ENCODE measurements at places on chromosomes 6 and 20. TPM values are rescaled to one million over a fixed set of nuclear protein-coding genes. Genes with fewer than 3 reads are reported as not detected.

GRCh38 chr20:2210646-2211552, 84.9 kb upstream of the TGM3 start:
- H3K4me1 ChIP-seq, result peaks cover 5% of the 10 kb centered on the region
- peaks cover 12% of the 10 kb centered on the region for H3K27me3 ChIP-seq
- no peak overlapping the region for H3K4me3 ChIP-seq
- no peak overlapping the region for H3K27ac ChIP-seq
- H3K36me3 ChIP-seq, result no peaks in the 10 kb centered on the region

GRCh38 chr20:44962483-44962882, 2.3 kb upstream of the TOMM34 start:
- no peak overlapping the region for H3K27ac ChIP-seq
- H3K27me3 ChIP-seq, result peaks cover 19% of the 10 kb centered on the region
- no peak overlapping the region for H3K4me3 ChIP-seq
- peaks cover 7% of the 10 kb centered on the region for H3K36me3 ChIP-seq
- H3K4me1 ChIP-seq, result peaks cover 8% of the 10 kb centered on the region

Gene OR2J1
- total RNA-seq, result not detected

DNA sequence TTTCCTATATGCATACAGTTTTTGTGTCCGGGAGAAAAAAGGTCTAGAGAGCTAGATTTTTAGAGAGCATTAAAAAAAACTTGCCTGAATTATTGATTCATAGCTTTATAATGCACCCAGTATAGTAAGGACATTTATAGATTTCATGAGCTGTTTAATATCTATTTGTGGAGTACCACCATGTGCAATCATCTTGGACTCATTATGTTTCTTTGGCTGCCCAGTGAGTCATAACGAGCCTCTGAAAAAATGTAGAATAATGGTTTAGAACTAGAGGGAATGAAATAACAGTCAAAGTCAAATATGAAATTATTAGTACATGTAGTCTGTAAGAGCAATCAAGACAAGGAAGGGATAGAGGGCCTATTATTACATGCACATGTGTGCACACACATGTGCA, 350.0 kb downstream of the CD83 start:
- DNase-seq, result no peak
- no peaks in the 10 kb centered on the region for H3K27me3 ChIP-seq
- H3K4me1 ChIP-seq, result no peaks in the 10 kb centered on the region
- H3K4me3 ChIP-seq, result no peak overlapping the region
- H3K27ac ChIP-seq, result no peak overlapping the region
- peaks cover 4% of the 10 kb centered on the region for H3K36me3 ChIP-seq

DNA sequence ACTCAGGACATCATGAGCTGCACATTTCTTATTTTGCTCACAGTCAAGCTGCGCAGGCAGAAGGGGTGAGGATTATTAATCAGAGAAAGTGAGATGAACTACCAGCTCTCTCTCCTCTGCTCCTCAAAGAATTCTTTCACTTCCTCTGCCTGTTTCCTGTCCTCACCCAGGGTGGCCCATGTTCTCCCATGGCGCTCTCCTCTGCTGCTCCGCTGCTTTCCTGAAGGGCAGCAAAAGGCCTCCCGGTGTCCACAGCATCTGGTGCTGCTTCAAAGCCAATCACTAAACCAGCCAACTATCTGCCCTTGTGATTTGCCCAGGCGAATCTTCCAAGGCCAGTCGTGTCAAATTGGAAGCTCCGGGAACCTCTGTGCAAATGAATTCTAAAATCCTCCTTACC, 324.2 kb downstream of the TPBG start:
- H3K27ac ChIP-seq, result no peak overlapping the region
- peak; percentile 52 for DNase-seq
- no peaks in the 10 kb centered on the region for H3K4me1 ChIP-seq
- H3K27me3 ChIP-seq, result no peaks in the 10 kb centered on the region
- no peak overlapping the region for H3K4me3 ChIP-seq

DNA sequence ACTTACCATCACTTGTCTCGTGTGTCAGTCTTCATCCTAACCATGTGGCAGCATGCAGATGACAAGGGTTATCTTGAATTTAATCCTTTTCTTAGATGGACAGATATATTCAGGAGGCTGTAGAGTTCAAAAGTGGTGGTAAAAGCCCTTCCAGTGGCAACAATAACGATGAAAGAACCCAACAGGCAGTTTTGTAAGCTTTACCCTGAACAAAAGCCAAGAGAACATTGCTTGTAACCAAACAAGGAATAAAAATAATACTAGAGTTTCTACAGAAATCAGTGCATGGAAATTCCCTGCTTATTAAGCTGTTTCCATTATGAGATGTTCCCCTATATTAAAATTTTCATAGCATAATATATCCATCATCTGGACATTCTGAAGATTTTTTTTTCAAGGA, 69.7 kb downstream of the PDE7B start:
- no peak for DNase-seq
- H3K27me3 ChIP-seq, result no peaks in the 10 kb centered on the region
- no peak overlapping the region for H3K27ac ChIP-seq
- H3K4me3 ChIP-seq, result no peak overlapping the region
- H3K36me3 ChIP-seq, result no peaks in the 10 kb centered on the region
- H3K4me1 ChIP-seq, result no peaks in the 10 kb centered on the region

Gene SEMG2
- total RNA-seq, result not detected

DNA sequence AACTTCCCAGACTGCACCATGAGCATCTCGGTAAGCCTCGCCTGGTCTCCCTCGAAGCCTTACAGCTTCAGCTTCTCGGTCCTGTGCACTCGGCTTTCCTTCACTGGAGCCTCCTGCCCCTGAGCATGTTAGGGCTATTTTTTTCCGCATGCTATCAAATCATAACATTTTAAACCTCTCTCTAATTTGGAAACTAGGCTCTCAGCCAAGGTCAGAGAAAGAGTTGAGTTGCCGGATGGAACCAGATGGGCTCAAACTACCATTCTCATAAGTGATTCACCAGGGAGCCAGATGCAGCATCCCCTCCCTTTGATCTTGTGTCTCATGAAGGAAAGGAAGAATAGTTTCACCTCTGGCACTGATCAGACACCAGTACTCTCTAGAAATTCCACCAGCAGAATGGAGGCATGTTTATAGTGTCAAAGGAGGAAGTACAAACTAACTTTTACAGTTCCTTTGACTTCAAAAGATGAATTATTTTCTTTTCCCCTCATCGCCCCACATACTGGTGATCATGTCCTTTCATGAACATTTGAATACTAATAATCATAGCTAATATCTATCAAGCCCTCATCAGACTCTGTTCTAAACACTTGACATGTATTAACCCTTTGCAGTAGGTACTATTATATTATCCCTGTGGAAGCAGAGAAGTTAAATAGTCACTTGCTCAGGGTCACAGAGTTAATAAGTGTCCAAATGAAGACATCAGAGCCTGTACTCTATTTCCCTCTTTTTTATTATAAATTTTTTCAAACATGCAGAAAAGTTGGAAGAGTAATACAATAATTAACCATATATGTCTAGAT, 46.7 kb downstream of the MAP1LC3A start:
- no peak overlapping the region for H3K27ac ChIP-seq
- no peaks in the 10 kb centered on the region for H3K4me1 ChIP-seq
- H3K36me3 ChIP-seq, result peaks cover 7% of the 10 kb centered on the region
- H3K27me3 ChIP-seq, result no peaks in the 10 kb centered on the region
- no peak overlapping the region for H3K4me3 ChIP-seq

DNA sequence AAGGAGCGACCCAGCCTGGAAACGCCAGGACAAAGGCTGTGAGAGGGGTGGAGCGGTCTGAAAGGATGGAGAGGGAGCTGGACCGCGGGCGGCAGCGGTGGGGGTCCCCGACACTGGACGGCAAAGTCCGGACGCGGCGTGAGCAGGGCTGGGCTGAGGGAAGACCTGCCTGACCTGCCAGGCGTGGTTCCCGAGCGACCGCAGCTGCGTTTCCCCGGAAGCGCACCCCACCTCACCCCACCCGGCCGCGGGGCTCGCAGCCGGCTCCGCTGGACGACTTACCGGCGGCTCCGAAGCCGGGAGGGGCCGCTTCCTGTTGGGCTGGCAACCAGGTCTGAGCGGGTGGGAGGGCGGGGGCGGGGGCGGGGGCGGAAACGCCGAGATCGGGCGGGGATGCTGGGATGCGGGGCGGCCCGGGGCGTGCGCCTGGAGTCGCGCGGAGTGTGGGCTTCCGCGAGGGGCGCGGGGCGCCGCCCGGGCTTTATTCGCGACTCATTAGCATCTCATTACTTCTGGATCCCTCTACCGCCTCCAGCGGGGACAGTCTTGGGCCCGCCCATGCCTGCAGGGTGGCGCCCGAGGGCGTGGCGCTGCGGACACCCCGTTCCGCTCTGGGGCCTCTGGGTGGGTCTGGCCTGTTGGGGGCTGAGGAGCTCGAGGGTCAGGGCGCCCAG, at the start of gene MICAL1:
MICAL1 (minus strand) TSS at position 336 of the 674 bp plus-strand sequence. CDS start 1,576 bp downstream, outside the sequence.
- H3K27me3 ChIP-seq, result peaks cover 32% of the 10 kb centered on the region
- peaks cover 9% of the 10 kb centered on the region for H3K4me1 ChIP-seq
- peak within 1 kb of the TSS; percentile 78 for H3K27ac ChIP-seq

GRCh38 chr6:42556462-42556861, 7.4 kb upstream of the UBR2 start:
- no peaks in the 10 kb centered on the region for H3K36me3 ChIP-seq
- no peak overlapping the region for H3K27ac ChIP-seq
- no peak overlapping the region for H3K4me3 ChIP-seq
- DNase-seq, result no peak
- H3K27me3 ChIP-seq, result no peaks in the 10 kb centered on the region

Gene PTCRA
- not detected for total RNA-seq

- no peaks in the 10 kb centered on the region for H3K27me3 ChIP-seq
- no peaks in the 10 kb centered on the region for H3K4me1 ChIP-seq
- no peaks in the 10 kb centered on the region for H3K36me3 ChIP-seq
- H3K27ac ChIP-seq, result no peak overlapping the region
Measured at GRCh38 chr6:145850671-145851070, 36.1 kb upstream of the FBXO30 start.

Gene OVOL2
- total RNA-seq, result 4.8 TPM

Gene TPD52L1
- 39.1 TPM for total RNA-seq

Gene KCNB1
- total RNA-seq, result 0.84 TPM

Gene TAGAP
- 0.32 TPM for total RNA-seq

- no peak overlapping the region for H3K27ac ChIP-seq
- H3K4me1 ChIP-seq, result no peaks in the 10 kb centered on the region
- H3K27me3 ChIP-seq, result no peaks in the 10 kb centered on the region
- DNase-seq, result no peak
- H3K4me3 ChIP-seq, result no peak overlapping the region
Measured at GRCh38 chr20:33787253-33787891, 23.8 kb upstream of the CHMP4B start.

Gene GRM1
- 0.57 TPM for total RNA-seq

DNA sequence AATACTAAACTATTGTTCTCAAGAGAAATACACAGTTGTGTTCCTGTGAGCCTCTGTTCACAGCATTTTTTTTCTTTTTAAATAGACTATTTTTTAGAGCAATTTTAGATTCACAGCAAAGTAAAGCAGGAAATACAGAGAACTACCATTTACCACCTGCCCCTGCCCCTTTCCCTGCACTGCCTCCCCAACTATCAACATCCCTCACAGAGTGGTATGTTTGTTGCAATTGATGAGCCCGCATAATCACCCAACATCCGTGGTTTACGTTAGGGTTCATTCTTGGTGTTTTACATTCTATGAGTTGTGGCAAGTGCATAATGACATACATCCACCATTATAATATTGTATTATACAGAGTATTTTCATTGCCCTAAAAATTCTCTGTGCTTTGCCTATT, 71.6 kb upstream of the TNFAIP3 start:
- H3K27me3 ChIP-seq, result no peaks in the 10 kb centered on the region
- DNase-seq, result no peak
- H3K36me3 ChIP-seq, result no peaks in the 10 kb centered on the region
- H3K27ac ChIP-seq, result no peak overlapping the region
- H3K4me1 ChIP-seq, result no peaks in the 10 kb centered on the region

Gene PDYN
- total RNA-seq, result 0.65 TPM

GRCh38 chr6:158574800-158575199, 14.9 kb downstream of the TMEM181 start:
- DNase-seq, result no peak
- peaks cover 5% of the 10 kb centered on the region for H3K4me1 ChIP-seq
- peaks cover 16% of the 10 kb centered on the region for H3K36me3 ChIP-seq
- no peak overlapping the region for H3K4me3 ChIP-seq
- H3K27me3 ChIP-seq, result no peaks in the 10 kb centered on the region

Gene SLC22A2
- total RNA-seq, result 0.64 TPM

DNA sequence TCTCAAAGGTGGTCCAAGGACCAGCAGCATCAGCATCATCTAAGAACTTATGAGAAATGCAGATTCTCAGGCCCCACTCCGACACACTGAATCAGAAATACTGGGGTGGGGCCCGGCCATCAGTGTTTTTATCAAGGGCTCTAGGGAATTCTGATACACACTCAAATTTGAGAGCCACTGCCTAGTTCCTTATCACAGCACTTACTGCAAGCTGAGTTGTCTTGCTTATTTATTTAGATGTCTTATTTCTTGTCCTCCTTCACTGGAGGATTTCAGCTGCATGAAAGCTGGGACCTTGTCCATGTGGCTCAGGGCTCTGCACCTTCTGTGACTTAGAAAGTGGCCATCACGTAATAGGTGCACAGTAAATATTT, 139.4 kb upstream of the RREB1 start:
- H3K27me3 ChIP-seq, result no peaks in the 10 kb centered on the region
- no peaks in the 10 kb centered on the region for H3K36me3 ChIP-seq
- no peak overlapping the region for H3K27ac ChIP-seq
- DNase-seq, result no peak
- no peak overlapping the region for H3K4me3 ChIP-seq
- no peaks in the 10 kb centered on the region for H3K4me1 ChIP-seq

GRCh38 chr20:38337561-38338140, 8.6 kb upstream of the LBP start:
- no peaks in the 10 kb centered on the region for H3K27me3 ChIP-seq
- H3K36me3 ChIP-seq, result no peaks in the 10 kb centered on the region
- H3K4me3 ChIP-seq, result peak overlapping the region; percentile 54
- peaks cover 10% of the 10 kb centered on the region for H3K4me1 ChIP-seq
- H3K27ac ChIP-seq, result no peak overlapping the region

Gene HAO1
- not detected for total RNA-seq

DNA sequence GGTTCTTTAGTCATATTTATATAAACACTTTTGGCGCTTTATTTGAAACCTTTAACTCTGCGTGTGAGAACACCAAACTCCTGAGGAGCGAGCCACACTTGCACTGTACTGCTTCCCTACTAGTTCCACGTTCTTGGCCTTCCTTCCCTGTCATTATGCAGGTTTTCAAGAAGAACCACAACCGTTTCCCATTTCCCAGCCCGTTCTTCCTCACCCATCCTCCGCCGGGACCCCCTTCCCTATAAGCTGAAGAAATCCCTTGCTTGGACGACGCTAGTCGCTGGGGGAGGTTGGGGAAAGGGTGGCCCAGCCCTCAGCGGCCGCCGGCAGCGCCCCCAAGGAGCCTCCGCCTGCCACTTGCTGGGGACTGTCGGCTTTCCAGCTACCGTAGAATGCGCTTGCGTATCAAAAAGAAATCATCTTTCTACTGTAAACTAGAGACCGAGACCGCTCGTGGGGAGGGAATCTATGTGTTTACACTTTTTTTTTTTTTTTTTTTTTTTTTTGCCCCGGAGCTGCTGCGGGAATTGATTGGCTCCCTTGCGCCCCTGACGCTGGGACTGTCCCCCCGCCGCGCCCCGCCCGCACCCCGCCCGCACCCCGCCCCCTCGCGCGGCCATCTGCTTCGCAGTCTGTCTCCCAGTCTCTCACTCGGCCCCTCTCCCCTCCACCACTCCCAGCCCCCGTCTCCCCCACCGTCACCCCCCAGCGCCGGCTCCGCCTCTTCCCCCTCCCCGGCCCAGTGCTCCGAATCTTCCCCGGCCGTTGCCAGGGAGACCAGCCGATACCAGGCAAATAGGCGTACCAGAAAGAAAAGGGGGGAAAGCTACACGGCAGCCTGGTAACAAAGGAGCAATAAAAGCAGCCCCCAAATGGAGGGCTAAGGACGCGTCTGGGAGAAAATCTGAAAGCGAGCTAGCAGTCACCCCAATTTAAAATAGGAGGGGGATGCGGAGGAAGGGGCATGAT, 2.3 kb upstream of the MARCKS start:
- no peaks in the 10 kb centered on the region for H3K36me3 ChIP-seq
- H3K27me3 ChIP-seq, result peaks cover 49% of the 10 kb centered on the region
- H3K4me3 ChIP-seq, result peak overlapping the region; percentile 99
- DNase-seq, result peak; percentile 92
- no peaks in the 10 kb centered on the region for H3K4me1 ChIP-seq

Gene PLN
- not detected for total RNA-seq

Measured in endodermal cell (in vitro differentiated cells).